Bone marrow (tissue), 2 donors: ENCODE measurements at places on chromosomes 12 and 14.

GRCh38 chr12:49622501-49623141, 740 bp upstream of the PRPF40B start:
- no peak for DNase-seq

- DNase-seq, result no peak
Measured at GRCh38 chr12:26555139-26555538, 277.9 kb downstream of the ITPR2 start.

- no peak for DNase-seq
Measured at GRCh38 chr12:7180685-7181084, 8.8 kb upstream of the PEX5 start.

DNA sequence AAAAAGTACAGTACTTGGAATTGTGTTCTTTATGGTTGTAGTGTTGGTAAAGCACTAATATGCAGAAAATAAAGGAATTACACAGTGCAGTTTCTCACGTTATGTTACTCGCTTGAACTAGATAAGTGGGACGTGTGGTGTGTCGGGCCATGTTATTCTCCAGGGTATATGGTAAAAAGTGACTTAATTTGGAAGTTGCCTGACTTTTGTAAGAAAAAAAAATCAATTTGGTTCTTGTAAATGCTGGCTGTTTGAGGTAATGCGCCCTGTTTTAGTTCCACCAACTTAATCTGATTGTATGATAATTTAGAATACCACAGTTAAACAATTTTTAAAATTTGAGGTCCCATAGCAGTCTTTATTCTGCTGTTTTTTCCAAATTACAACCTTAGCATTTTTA, 4.1 kb downstream of the ARF6 start:
- no peak for DNase-seq

GRCh38 chr14:67429510-67430205, 17.7 kb upstream of the PLEK2 start:
- no peak for DNase-seq

- no peak for DNase-seq
Measured at GRCh38 chr12:28938056-28938455, 211.0 kb upstream of the FAR2 start.

- DNase-seq, result no peak
Measured at GRCh38 chr14:100898935-100899883, 4.3 kb downstream of the RTL1 start.

GRCh38 chr12:62930546-62931425, 4.2 kb downstream of the PPM1H start:
- no peak for DNase-seq
